ENCODE measurements at places on chromosomes 2 and 18. TPM values are rescaled to one million over a fixed set of nuclear protein-coding genes. Genes with fewer than 3 reads are reported as not detected.

UGT1A1 gene
- 6.9 TPM for total RNA-seq

FHOD3 gene
- total RNA-seq, result 7.8 TPM

INHA gene
- total RNA-seq, result not detected

PPP3R1 gene
- total RNA-seq, result 21.7 TPM

TTN gene
- total RNA-seq, result under 0.01 TPM

Data from Caki2 (cell line).